HCT116 (cell line): ENCODE measurements at places on chromosomes 2 and 18. TPM values are rescaled to one million over a fixed set of nuclear protein-coding genes. Genes with fewer than 3 reads are reported as not detected.

GRCh38 chr2:115199966-115200365 lies 757.5 kb downstream of the DPP10 start:
- DNase-seq, result no peak

DNA sequence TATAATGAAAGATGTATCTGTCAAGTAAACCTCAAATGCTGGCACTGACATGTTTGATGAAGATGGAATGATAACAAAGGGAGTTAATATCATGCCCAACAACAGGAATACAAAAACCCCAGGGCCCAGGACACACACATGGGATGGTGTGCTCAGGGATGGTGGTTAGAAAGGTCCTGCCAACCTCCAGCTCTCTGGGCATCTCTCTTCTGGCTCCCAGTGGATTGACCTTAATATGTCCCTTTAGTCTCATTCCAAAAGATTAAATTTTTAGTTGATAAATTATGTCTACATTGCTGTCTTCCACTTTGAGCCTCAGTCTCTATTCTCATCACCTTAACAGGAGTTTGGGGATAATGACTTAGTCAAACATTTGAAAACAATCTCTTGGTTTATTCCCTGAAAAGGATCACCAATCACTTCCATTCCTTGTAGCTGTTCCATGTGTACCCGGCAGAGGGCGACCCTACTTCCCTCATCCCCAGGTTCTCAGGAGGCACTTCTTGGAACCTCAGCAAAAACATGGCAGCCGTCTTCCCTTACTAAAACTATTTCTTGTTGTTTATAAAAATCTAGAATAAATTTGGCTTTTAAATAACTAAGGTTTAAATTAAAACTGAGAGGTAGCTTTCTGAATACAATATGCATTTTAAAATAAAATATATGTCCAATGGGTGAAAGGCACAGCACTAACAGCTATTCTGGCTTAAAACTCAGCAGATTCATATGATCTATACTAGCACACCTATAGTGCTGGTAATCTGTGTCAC lies 29.6 kb downstream of the MCEE start:
- peak; percentile 51 for DNase-seq

GRCh38 chr18:51520676-51521180 lies 323.2 kb upstream of the MEX3C start:
- DNase-seq, result no peak

UGT1A4 gene
- total RNA-seq, result 0.12 TPM

INPP5D gene
- total RNA-seq, result 1.8 TPM
